ENCODE measurements at places on chromosomes 5 and 9.

GRCh38 chr9:38334234-38334633 is 58.3 kb upstream of the ALDH1B1 start:
- no peak for DNase-seq

DNA sequence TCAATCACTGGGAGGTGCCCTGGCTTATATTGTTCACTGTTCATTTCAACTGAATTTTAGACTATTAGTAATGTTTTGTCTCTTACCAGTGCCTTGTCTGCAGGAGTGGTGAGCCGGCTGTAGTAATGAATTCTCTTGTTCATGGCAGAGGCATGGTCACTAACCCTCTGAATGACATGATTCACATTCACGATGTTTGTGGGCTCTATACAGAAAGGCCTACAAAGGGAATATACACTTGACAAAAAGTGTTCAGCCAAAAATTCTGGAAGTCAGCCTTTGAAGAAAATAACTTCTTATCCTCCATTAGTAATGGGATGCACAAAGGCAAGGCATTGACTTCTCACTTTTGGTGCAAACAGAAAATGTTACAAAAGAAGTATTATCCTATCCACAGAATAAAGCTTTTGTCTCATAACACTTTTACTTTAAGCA is 39.6 kb downstream of the SLC38A9 start:
- DNase-seq: no peak

- no peak for DNase-seq
These were observed 21.9 kb upstream of the MED10 start for GRCh38 chr5:6399980-6400910.

- no peak for DNase-seq
These were observed 28.4 kb upstream of the SUSD1 start for GRCh38 chr9:112203536-112203935.

GRCh38 chr5:179377421-179378115 is 32.3 kb upstream of the ADAMTS2 start:
- no peak for DNase-seq

Data from activated B cell treated with CpG ODN at 0.5 μM for 24 hours (primary cell).